ENCODE measurements at places on chromosomes 13 and 19.

DNA sequence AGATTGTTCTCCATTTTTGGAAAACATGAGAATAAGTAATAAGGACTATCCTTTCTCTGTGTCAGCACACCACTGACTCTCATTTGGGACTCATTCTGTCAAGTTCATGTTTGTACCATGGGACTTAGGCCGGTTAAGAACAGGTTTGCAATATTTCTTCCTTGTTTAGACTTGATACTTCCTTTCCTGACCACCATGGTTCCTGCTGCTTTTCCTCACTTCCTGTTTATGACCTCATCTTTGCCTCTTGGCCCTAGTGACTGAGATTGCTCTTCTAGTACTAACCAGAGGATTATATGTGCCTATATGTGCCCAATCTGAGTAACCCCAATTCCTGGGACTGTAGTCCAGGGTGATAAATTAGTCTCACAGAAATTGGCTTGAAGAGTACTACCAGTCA lies 32.5 kb upstream of the NDFIP2 start:
- DNase-seq = no peak

GRCh38 chr13:76380446-76381065 lies 505.6 kb downstream of the KCTD12 start:
- DNase-seq = no peak

DNA sequence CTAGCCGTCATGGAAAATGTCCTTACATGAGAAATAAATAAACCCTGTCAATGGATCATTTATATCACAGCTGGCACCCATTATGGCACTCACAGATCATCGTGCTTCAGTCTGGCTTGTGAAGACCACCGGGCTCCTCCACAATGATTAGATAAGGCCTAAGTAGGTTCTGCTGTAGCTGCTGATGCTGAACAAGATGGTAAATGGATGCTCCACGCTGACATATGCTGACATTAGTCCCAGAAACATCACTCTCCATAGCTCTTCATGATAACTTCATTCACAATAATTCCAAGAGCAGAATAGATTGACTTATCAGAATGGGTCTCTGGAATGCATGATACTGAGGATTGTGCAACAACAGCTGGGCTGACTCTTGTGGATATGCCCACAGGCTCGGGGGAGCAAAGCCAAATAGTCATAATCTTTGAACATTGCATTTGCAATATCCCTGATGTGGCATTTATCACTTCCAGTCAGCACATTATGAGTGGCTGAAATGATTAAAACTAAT lies 63.8 kb upstream of the RXFP2 start:
- no peak for DNase-seq

DNA sequence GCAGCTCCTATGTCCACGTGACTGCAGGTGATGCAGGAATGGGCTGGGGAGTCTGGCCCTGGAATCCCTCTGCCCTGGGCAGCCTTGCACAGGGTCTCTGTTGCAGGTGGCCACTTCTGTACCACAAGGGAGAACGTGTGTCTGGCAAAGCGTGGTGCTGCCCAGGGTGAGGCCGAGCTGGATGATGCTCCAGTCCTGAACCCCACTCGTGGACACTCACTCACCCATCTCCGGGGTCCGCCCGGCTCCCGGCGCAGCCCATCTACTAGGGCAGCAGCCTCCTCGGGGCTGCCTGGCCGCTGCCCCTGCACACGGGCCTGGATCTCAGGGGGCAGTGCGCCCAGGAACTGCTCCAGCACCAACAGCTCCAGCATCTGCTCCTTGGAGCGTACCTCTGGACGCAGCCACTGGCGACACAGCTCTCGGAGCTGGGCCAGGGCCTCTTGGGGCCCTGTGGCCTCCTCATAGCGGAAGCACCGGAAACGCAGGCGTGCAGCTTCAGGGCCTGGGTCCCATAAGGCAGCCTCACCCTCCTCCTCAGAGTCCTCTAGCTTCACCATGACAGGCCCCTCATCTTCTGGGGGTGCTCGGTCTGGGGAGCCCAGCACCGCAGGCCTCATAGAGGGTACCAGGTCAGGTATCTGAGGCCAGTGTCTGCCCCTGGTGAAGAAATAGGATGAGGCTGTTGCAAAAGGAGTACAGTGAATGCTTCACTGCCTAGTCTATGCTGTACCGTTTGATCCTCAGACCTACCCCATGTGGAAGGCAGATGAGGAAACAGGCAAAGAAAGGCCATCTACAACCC lies 2.2 kb downstream of the MZF1 start:
- no peak for DNase-seq

- peak; percentile 4 for DNase-seq
Measured at GRCh38 chr19:50510700-50511068, 307 bp downstream of the JOSD2 start.

DNA sequence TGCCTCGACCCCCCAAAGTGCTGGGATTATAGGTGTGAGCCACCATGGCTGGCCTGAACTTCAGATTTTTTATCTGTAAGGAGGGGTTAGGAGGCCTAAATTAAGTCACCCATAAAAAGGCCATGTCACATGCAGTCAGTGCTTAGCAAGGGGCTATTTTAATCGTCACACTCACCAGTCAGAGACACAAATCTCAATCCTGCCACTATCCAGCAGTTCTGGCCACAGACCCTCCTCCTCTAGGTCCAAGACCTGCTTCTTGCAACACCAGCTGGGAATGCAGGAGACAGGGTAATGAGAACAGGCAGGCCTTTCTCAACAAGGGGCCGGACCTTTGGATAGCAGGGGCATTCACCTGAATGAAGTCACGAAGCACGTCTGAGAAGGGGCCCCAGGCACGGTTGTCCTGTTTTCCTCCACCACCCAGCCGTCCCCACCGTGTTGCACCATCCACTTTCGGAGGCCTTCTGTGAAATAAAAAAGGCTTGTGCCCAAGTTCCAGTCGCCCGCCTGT lies 1.4 kb downstream of the FBXO27 start:
- no peak for DNase-seq

DNA sequence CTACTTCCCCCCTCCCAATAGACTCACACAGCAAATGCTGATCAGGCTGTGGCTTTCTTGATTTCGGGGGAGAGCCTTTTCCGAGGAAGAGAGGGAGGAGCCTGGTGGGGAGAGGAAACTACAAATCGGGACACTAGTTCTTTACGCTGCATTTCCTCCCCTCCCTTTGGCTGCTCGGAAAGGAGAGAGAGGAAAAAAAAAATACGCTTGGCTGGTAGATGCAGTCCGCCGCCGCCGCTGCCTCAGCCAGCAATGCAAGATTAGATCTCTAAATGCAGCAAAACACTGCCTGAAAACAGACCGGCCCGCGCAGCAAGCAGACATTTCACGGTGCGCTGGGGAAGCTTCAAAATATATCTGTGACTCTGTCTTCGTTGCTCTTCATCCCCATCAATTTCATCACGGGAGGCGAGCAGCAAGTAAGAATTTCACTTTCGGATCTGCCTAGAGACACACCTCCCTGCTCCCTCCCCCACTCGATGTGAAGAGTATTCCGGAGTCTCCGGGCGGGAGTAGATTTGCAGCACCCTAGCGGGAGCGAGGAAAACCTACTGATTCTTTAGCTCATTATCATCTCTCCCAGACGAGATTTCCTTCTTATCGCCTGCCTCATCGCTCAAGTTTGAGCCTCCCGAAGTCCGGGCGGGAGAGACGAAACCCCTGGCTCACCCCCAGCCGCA lies at the start of gene PCDH17:
TSS of gene PCDH17 (plus strand) at position 149 of the 680 bp plus-strand sequence. CDS start 803 bp downstream, outside the sequence.
- DNase-seq = no peak

GRCh38 chr13:45521297-45521696 lies 56.6 kb downstream of the COG3 start:
- DNase-seq = no peak

GRCh38 chr13:96575423-96576320 lies 418.6 kb downstream of the OXGR1 start:
- DNase-seq = no peak

GRCh38 chr19:33292595-33293254 lies 9.6 kb downstream of the CEBPA start:
- no peak for DNase-seq

GRCh38 chr19:2942928-2943640 lies 1.7 kb downstream of the ZNF77 start:
- no peak for DNase-seq

DNA sequence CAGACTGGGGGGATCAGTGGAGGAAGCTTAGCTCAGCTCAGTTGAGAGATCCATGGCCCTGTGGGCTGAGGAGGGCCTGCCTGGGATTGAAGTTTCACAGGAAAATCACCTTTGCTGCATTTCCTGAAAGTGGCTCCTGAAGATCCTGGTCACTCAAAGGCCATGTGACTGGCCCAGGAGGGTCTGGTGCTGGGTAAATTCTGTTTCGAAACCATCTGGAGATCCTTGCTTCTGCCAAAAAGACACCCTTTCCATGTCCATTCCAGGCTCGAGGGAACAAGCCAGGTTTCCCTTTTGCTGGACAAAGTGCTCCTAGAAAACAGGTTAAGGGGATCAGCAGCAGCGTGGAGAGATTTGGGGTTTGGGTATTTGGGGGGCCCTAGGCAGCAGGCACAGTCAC lies 293.3 kb downstream of the ZNF536 start:
- DNase-seq = no peak

GRCh38 chr19:29263305-29264135 lies 50.6 kb upstream of the UQCRFS1 start:
- no peak for DNase-seq

DNA sequence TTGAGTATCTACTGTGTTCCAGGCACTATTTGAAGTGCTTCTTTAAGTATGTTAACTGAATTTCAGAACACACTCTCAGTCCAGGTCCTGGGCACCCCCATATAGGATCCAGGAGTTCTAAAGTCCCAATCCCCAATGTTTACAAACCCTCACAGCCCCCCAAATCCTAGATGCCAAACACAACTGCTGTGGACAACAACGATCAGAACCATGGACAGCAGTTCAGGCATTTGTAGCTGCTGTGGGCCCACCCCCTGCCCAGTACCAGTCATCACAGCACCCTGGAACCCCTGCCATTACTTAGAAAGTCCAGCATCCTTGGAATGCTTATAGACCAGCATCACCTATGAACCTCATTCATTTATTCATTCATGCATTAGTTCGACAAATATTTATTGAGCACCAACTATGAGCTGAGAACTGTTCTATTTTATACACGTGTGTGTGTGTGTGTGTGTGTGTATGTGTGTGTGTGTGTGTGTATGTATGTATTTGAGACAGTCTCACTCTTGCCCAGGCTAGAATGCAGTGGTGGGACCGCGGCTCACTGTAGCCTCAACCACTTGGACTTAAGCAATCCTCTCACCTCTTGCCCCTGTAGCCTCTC lies 19.3 kb upstream of the SDHAF1 start:
- no peak for DNase-seq

DNA sequence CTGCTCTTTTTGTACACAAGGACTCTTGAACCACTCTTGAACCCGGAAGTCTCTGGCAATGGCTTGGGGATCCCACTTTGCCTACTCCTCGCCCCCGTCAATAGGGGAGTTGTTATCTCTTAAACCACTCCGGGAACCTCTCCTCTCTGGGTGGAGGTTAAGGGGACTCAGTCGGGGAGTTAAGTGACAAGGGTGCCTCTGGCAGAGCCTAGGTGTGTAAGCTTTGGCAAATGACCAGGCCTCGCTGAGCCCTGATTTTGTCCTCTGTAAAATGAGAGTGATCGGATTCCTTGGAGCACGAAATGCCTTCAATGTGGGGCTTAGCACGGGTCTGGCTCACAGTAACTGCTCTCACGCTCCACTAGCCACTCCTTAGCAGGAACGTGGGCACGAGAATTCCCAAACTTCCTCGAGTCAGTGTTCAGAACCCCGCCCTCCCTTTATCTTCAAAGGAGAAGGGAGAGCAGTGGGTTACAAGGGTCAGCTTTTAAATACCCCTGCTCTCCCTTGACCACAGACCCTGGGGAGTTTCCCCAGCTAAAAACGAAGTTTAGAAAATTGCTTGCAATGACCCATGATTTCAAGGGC lies 193.3 kb downstream of the KATNAL1 start:
- no peak for DNase-seq

DNA sequence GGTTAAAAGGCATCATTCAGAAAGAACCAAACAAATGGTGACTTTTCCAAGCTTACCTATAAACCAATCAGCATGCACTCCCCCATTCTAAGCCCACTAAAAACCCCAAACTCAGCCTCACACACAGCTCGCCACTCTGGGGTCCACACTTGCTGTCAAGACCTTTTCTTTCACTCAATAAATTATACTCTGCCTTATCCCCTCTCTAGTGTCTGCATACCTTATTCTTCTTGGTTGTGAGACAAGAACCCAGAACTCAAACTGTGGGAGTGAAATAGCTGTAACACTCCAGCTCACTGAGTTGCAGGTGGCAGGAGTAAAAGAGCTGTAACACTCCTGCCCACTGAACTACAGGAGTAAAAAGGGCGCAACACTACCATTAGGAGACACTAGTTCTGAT lies 559.0 kb downstream of the TBC1D4 start:
- no peak for DNase-seq

GRCh38 chr13:26685606-26686005 lies 75.0 kb downstream of the GPR12 start:
- no peak for DNase-seq

- DNase-seq = no peak
Measured at GRCh38 chr19:55913643-55914268, 18.4 kb downstream of the NLRP13 start.

- no peak for DNase-seq
Measured at GRCh38 chr13:97353927-97354675, 79.9 kb upstream of the RAP2A start.

GRCh38 chr19:30742406-30742938 lies 370.3 kb downstream of the ZNF536 start:
- no peak for DNase-seq

DNA sequence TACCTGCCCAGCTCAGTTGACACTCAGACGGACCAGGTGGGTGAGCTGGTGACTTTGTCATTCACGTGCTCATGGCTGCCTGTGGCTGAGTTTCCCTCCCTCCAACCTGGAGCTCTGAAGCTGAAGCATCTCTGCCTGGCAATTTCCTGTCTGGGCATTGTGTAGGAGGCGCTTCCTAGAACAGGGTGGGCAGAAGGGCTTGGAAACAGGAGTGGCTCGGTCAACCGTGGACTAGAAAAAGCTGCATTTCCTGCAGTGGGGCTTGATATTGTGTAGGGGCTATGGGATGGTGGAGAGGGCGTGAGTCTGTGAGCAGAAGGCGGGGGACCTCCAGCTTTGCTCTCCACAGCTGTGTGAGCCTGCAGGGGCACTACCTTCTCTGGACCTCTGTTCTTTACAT lies 278.3 kb downstream of the TEX29 start:
- DNase-seq = no peak

- no peak for DNase-seq
Measured at GRCh38 chr13:79830945-79831344, 350.0 kb downstream of the NDFIP2 start.

DNA sequence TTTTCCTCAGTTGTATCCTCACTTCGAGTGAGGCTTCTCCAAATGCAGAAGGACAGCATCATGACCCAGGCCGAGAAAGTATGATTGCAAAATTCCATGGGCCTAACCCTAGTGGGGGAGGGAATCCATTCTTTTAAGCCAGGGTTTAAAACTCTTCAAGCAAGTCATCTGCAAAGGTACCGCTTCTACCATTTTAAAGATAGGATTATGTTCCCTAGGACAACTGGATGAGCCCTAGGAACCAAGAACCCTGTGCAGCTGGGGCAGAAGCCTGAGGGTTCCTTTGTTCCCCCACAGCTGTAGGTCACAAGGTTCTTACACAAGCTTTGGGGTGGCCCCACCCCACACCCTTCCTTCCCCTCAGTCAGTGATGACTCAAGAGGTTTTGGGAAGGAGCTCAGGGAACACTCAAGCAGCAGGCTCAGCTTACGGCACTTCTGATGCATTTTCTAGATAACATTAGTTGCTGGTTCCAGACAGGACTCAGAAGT lies 13.5 kb downstream of the ARL11 start:
- DNase-seq = no peak

GRCh38 chr13:76773448-76774094 lies 112.6 kb downstream of the KCTD12 start:
- no peak for DNase-seq

- DNase-seq = no peak
Measured at GRCh38 chr13:43669964-43670363, 116.8 kb downstream of the ENOX1 start.

- no peak for DNase-seq
Measured at GRCh38 chr19:13089139-13089856, 13.4 kb downstream of the LYL1 start.

All from RCC 7860 (cell line).